ENCODE measurements at places on chromosomes 3 and 15. TPM values are rescaled to one million over a fixed set of nuclear protein-coding genes. Genes with fewer than 3 reads are reported as not detected.

The SLC22A14 gene
- not detected for total RNA-seq

The OR5H15 gene
- total RNA-seq = not detected

The NUSAP1 gene
- 70.0 TPM for total RNA-seq

The HYKK gene
- total RNA-seq = 6.7 TPM

The GPR160 gene
- total RNA-seq = 2.2 TPM

The C15orf61 gene
- 4.0 TPM for total RNA-seq

The AHSG gene
- not detected for total RNA-seq
